Activated naive CD8-positive, alpha-beta T cell treated with anti-CD3 and anti-CD28 coated beads, Interleukin-2, amount 10 ng/mL, durations not matched to agents 7 days and 5 days (primary cell): ENCODE measurements at places on chromosomes 12 and 14.

- no peak overlapping the region for H3K27ac ChIP-seq
- H3K36me3 ChIP-seq, result no peaks in the 10 kb centered on the region
- DNase-seq, result no peak
- no peaks in the 10 kb centered on the region for H3K4me1 ChIP-seq
Observed at GRCh38 chr12:78760906-78761305, 103.7 kb upstream of the SYT1 start.

- no peak overlapping the region for H3K4me3 ChIP-seq
- no peaks in the 10 kb centered on the region for H3K27me3 ChIP-seq
- no peaks in the 10 kb centered on the region for H3K36me3 ChIP-seq
- H3K4me1 ChIP-seq, result no peaks in the 10 kb centered on the region
- no peak for DNase-seq
Observed at GRCh38 chr14:81801921-81802320, 268.3 kb upstream of the SEL1L start.

- H3K36me3 ChIP-seq, result no peaks in the 10 kb centered on the region
- H3K27me3 ChIP-seq, result peaks cover 3% of the 10 kb centered on the region
- no peak overlapping the region for H3K27ac ChIP-seq
- peaks cover 24% of the 10 kb centered on the region for H3K4me1 ChIP-seq
- DNase-seq, result peak; percentile 15
Observed at GRCh38 chr12:659090-659683, 4.1 kb downstream of the NINJ2 start.

DNA sequence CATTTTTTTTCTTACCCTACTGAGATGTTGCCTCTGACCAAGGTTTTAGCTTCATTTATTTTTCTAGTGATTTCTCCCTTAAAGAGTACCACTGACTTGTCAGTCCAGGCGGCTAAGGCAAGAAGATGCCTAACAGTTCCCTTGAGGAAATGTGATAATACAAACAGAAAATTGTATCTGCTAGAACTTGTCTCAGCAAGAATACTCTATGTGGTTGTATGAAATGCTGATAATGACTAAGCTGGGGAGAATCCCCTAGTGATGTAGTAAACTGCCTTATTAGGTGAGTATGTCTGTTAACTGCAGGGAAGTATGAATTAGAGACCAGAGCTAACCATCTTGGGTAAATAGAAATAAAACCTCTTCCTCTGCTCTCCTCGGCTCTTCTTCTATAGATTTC, 6.7 kb downstream of the C12orf54 start:
- peaks cover 5% of the 10 kb centered on the region for H3K4me1 ChIP-seq
- no peak overlapping the region for H3K4me3 ChIP-seq
- no peaks in the 10 kb centered on the region for H3K36me3 ChIP-seq
- DNase-seq, result no peak
- no peak overlapping the region for H3K27ac ChIP-seq

- DNase-seq, result no peak
- H3K4me3 ChIP-seq, result no peak overlapping the region
- no peaks in the 10 kb centered on the region for H3K36me3 ChIP-seq
- no peaks in the 10 kb centered on the region for H3K27me3 ChIP-seq
- H3K4me1 ChIP-seq, result peaks cover 2% of the 10 kb centered on the region
Observed at GRCh38 chr14:101177301-101177971, 273.9 kb upstream of the RTL1 start.

GRCh38 chr14:37434867-37435266, 160.2 kb downstream of the FOXA1 start:
- H3K4me1 ChIP-seq, result no peaks in the 10 kb centered on the region
- no peak overlapping the region for H3K4me3 ChIP-seq
- H3K27me3 ChIP-seq, result no peaks in the 10 kb centered on the region
- DNase-seq, result no peak
- no peaks in the 10 kb centered on the region for H3K36me3 ChIP-seq
